ENCODE measurements at places on chromosomes 6 and 20.
A peak's percentile ranks its signal among the peaks of the same experiment; 100 is the strongest.

GRCh38 chr6:66558189-66558588, 851.2 kb upstream of the EYS start:
- DNase-seq = no peak

GRCh38 chr6:162907876-162908481, 180.2 kb downstream of the PACRG start:
- peak; percentile 29 for DNase-seq

DNA sequence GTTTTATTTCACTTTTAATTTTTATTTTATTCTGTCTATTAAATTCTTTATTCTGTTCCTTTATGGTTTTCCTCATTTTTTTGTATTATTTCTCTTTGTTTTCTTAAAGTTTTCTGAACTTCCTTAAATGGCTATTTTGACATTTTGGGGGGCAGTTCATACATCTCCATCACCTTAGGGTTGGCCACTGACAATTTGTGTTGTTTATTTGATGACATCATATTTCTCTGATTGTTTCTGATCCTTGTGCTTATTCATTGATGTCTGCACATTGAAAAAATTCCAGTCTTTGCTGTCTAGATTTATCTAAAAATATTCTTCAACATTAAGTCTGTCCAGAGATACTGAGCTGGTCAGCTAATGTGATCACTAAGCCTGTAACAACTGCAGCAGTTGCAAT, 379.5 kb upstream of the EYS start:
- DNase-seq = no peak

GRCh38 chr6:55319961-55320695, 7.1 kb upstream of the GFRAL start:
- no peak for DNase-seq

GRCh38 chr6:156193381-156193780, 583.8 kb upstream of the ARID1B start:
- DNase-seq = no peak

DNA sequence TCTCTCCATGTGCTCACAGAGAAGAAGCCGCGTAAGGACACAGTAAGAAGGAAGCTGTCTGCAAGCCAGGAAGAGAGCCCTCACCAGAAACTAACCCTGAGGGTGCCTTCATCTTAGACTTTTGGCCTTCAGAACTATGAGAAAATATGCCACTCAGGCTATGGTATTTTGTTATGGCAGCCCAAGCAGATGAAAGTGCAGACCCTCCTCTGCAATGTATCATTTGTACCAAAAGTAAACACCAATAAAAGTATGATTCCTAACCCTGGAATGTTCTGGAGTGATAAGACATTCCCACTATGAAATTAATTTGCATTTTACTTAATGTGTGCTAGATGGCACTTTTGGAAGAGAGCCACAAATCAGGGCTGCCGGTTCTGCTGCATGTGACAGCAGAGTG, 594.3 kb downstream of the UTRN start:
- DNase-seq = no peak

GRCh38 chr20:54362283-54362682, 113.1 kb upstream of the DOK5 start:
- no peak for DNase-seq

GRCh38 chr6:134358320-134358719, 40.4 kb upstream of the SGK1 start:
- no peak for DNase-seq

DNA sequence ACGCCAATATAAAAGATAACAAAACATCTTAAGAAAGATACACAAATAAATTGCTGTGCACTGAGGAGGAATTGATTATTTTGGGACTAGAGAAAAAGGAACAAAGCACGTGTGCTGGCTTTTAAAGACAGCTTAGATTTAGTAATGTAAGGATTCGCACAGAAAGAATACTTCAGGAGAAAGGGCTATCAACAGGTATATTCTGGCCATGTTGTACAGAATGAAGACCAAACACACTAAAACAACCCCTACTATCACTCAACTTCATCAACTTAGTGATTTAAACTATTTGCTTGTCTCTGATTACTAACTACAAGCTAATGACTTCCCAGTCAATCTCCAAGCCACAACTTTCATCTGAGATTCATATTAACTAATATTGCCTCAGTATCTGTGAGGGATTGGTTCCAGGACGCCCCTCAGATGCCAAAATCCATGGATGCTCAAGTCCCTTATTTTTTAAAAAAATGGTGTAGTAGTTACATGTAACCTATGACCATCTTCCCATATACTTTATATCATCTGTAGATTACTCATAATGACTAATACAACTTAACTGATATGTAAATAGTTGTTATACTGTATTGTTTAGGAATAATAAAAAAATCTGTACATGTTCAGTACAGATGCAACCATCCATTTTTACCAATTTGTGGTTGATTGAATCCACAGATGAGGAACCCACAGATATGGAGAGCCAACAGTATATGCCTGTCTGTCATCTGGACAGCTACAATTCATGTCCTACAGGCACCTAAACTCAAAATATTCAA, 4.5 kb downstream of the DEK start:
- no peak for DNase-seq

- peak; percentile 60 for DNase-seq
Observed at GRCh38 chr6:6407071-6407741, 86.7 kb upstream of the F13A1 start.

DNA sequence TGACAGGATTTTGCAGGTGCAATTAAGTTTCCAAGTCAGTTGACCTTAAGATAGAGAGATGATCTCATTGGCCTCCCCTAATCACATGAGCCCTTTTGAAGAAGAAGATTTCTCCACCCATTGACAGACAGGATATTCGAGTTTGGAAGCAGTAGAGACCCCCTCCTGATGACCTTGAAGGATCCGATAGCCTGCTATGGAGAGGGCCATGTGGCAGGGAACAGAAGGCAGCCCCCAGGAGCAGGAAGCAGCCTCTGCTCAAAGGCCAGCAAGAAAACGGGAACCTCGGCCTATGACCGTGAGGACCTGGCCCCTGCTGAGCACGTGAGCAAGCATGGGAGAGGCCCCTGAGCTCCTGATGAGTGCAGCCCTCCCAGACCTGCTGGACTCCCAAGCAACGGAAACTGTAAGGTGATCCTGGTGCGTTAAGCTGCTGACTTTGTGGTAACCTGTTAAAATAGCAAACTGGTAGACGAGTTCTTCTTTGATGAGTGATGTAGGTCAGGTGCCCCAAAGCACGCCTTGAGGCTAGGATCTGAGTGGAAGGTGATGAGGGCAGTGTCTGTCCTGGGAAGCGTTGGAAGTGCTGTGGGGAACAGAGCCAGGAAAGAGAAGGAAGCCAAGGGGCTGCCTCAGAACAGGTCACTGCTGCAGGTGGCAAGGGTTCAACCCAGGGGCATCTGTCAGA, 18.5 kb upstream of the TUBB2A start:
- DNase-seq = no peak

- no peak for DNase-seq
Observed at GRCh38 chr6:97026298-97026697, 101.8 kb downstream of the KLHL32 start.

DNA sequence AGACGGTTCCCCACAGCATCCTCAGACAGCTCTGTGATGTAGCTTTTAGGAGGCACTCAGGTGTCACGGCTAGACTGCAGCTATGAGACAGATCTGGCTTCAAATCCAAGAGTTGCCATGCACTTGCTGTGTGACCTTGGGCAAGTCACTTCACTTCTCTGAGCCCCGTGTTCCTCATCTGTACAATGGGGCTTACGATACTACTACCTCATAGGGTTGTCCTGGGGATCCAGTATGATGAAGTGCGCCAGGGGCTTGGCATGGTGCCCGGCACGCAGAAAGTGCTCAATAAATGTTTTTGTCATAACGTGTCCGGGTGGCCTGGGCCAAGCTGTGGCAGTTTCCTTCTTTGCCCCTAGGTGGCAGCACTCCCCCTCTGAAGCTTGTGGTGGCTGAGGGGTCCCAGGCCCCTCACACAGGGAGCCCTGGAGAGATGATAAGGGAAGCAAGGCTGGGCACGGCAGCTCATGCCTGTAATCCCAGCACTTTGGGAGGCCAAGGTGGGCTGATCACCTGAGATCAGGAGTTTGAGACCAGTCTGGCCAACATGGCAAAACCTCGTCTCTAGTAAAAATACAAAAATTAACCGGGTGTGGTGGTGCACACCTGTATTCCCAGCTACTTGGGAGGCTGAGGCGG, 19.1 kb upstream of the CHMP4B start:
- peak; percentile 74 for DNase-seq

DNA sequence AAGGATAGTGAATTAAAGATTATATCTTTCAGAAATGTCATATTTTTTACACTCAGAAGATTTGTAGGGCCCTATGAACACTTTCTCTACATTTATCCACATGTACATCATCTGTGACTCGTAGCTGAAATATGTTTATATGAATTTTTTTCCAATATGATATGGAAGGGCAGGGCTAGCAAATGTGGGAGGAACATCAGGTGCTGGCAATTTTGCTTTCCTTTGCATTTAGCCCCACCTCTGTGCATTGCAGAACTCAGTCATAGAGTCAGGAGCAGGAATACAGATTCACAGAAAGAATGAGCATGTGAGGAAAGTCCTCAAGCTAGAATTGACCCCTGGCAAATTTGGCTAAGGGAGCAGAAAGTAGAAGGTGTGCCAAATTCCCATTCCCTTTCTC, 129.9 kb downstream of the CRYBG1 start:
- no peak for DNase-seq

- no peak for DNase-seq
Observed at GRCh38 chr20:34397096-34397495, 34.0 kb downstream of the ITCH start.

DNA sequence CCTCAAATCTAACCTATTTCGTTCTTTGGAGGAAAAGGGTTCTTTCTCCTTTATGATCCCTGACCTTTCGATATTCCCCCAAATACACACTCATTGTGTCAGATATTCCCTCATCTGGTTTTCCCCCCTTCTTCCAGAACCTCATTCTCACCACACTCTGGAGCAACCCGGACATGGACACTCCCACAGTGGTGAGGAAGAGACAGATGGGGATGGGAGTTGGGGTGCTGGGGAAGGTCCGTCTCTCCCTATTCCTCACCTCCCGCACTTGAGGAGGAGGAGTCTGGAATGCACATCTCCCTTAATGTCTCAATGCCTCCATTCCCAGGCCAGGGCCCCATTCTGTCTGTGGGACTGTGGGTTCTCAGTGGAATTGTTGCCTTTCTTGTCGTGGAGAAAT, 1.3 kb downstream of the SLC39A7 start:
- DNase-seq = no peak

DNA sequence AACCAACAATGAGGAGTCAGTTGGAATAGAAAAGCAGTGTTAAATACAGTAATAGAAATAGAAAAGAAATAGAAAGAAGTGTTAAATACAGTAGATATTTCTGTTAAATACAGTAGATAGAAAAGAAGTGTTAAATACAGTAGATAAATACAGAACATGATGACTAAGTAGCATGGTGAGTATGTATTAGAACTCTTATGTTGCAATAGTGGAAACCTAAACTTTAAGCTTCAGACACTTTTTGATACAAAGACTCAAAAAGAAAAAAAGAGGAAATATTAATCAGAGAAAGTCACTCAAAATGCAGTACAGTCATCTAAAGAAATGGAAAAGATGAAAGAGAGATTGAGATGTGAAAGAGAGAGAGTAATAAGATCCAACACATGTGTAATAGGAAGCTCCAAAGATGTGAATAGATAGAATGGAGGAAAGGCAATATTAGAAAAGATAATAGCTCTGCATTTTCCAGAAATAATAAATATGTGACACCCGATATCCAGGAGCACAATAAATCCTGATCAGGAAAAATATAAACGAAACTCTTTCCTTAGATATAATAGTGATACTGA, 131.5 kb upstream of the KCNK16 start:
- DNase-seq = no peak

DNA sequence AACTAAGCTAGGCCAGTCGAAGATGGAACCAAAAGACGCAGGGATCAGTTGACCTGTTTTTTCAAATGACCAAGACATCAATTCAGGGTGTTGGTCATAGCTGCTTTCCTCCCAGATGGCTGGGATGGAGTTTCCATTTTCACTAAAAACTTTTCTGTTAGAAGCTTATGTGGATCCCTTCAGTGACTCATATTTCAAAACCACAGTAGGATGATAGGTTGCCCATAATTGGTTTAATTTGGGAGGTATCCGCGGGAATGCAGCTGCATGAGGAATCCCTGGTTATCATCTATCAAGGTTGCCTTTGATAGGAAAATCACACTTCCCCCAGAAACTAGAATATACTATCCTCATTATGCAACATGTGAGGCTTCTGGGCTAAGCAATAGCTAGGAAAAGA, 150.9 kb upstream of the MLIP start:
- no peak for DNase-seq

DNA sequence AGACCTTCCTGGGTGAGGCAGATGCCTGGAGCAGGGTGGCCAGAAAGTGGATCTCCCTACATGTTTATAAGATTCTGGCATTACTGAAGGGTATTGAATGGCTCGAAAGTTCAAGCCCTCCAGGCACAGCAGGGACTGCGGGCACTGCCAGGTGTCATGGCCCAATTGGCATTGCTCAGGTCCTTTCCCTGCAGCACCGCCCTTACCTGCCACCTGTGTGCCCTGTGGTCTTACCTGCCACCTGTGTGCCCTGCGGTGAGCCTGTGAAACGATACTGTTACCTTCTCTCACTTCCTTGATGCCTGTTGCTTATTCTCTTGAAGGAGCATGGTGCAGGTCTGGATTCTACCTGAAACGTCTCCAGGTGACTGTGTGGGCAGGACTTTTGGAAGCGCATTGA, 32.2 kb downstream of the SMOC2 start:
- no peak for DNase-seq

- no peak for DNase-seq
Observed at GRCh38 chr6:46954837-46955451, 33.2 kb upstream of the ADGRF5 start.

DNA sequence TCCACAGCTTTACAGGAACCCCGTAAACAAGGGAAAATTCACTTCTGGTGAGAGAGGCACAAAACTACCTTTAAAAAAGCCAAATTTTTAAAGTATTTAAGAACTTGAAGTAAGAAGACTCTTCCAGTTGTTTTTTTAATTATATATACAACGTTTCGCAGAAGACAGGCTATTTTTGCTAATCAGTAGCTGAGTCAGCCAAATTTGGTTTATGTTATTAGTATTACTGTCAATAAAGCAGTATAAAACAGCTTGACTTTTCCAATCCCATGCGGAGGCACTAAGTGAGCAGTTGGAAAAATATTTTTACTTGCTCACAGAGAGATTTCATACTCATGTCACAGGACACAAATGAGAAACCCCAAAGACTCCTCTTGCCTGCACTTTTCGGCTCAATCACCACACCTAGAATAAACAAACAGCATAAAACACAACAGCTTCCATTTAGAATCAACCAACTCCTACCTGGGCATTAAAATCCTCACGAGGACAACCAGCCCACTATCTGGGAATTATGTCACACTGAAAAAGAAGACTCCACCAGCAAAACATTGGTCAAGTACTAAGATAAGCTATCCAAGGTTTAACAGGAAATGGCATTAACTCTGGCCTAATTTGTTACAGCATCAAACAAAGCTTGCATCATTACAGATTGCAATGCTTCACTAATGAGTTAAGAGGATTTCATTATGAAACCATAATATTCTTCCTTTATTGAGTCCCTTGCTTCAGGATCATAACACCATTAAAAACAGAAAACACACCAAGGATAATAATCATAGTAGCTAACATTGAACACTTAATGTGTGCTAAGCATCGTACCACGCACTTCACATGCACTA, 26.3 kb downstream of the ELOVL5 start:
- no peak for DNase-seq
